GM20000 (cell line): ENCODE measurements at places on chromosomes 5 and 9.

DNA sequence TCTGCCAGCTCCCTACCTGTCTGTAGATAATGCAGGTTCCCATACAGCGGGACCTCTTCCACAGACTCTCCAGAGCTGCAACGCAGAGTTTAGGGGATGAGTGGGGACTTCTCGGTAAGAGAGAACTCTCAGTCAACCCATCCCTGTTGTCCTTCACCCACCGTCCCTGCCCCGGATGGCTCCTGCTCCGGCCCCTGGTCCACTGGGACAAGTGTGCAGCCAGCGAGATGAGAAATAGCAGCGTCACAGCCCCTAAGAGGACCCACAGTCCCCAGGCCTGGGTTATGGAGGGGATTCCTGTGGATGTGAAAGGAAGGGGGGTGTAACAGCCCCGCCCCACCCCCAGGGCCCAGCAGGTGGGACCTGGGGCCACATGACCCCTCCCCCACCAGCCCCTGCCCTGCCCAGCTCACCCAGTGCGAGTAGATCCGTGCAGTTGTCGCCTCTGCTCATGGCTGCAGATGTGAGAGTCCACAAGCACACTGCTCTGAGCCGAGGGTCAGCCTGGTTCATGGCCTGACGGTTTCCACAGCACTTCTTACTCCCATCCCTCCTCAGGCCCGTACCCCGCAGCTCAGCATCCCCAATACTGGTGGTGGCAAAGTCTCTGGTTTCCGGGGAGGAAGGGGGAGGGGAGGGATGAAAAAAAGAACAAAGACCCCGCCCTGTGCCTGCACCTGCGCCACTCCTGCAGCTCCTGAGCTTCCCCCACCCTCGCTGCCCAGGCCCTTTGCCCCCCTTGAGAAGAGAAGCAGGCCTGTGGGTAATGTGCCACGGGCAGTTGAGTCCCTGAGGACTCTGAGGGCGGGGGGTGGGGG lies at the start of gene SIT1:
Gene SIT1, minus strand, starts transcription at position 591 of the 818 bp plus-strand sequence. Its CDS starts 78 bp downstream, at position 513.
- peak; percentile 65 for DNase-seq

- DNase-seq = peak; percentile 41
These were observed 29.9 kb downstream of the TUT7 start for GRCh38 chr9:86324308-86324707.

GRCh38 chr5:122367456-122367855 lies 55.4 kb downstream of the SNCAIP start:
- no peak for DNase-seq

DNA sequence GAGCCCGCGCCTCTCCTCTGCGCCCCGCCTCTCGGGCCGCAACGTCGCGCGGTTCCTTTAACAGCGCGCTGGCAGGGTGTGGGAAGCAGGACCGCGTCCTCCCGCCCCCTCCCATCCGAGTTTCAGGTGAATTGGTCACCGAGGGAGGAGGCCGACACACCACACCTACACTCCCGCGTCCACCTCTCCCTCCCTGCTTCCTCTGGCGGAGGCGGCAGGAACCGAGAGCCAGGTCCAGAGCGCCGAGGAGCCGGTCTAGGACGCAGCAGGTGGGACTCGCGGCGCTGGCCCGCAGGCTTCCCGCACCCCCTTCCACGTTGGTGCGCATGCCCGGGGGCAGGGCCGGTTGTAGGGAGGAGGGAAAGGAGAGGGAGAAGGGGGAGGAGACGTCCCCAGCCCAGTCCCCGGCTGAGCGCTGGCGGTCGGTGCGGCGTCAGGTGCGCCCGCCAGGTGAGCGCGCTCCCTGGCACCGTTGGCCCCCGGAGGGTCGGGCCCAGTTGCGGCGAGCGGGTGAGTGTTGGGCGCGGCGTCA lies at the start of gene OCLN:
Gene OCLN, plus strand, starts transcription at position 400 of the 532 bp plus-strand sequence. CDS start 11,455 bp downstream, outside the sequence.
- peak; percentile 80 for DNase-seq

DNA sequence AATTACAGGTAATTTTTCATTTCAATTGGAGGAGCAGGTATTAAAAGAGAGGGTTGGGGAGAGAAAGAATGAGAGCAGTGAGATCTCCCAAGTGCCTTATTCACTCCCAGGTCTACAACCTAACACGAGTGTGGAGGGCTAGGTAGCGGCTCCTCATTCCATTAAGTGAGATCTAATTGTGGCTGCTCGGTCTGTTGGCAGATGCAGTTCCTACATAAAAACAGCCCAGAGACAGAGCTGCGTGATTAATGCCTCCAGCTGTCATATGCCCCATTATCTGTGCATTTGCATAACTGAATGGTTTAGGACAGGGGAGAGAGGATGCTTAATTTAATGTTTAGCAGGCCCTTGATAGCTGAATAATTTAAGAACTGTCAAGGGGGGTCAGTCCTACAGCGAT lies 100.5 kb downstream of the PSAT1 start:
- no peak for DNase-seq

DNA sequence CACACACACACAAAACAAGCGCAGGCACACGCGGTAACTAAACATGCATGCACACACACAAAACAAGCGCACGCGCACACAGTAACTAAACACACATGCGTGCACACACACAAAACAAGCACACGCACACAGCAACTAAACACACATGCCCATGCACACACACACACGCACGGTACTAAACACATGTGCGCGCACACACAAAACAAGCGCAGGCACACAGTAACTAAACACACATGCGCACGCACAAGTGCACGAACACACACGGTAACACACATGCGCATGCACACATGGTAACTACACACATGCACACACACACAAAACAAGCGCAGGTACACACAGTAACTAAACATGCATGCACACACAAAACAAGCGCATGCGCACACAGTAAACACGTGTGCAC lies 19.9 kb upstream of the SLC6A3 start:
- no peak for DNase-seq

DNA sequence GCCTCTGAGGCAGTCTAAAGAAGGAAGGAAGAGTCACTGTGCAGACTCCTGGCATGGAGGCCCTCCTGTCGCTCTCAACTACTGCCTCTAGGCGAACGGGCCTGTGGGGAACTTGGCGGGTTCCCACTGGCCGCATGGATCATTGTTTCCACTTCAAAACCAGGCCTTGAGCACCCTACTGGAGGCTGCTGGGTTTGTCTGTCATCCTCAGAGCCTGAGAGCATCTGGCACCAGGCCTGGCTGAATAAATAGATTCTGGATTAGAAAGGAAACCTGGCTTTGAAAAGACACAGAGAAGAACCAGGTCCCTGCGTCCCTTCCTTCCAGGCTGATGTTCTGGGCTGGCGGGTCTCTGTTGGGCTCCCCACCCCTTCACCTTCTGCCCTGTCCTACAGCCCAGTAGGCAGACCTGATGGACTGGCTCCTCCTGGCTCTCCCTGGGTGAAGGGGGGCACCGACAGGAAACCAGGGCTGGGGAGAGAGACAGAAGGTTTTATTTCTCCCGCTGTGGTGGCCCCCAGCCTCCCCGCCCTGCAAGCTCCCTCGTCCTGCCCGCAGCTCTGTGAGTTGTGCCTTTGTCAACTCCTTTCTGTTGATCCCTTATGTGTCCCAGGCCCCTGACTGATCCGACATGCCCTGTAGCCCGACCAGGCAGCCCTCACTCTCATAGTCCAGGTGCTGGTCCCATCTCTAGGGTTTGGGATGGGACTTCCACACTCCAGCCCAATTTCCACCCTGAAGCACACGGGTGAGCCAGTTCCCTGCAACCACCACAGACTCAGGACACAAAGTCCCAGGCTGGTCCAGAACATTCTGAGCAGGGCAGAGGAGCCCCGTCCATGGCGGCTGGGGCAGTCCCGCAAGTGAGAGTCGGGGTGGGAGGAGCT lies 50.1 kb downstream of the ADAMTS2 start:
- no peak for DNase-seq

- no peak for DNase-seq
These were observed 818.8 kb upstream of the WWC1 start for GRCh38 chr5:167472566-167473108.

GRCh38 chr9:95087659-95088242 lies 229.8 kb downstream of the FANCC start:
- peak; percentile 55 for DNase-seq

GRCh38 chr5:142820447-142820846 lies 50.3 kb downstream of the ARHGAP26 start:
- no peak for DNase-seq

DNA sequence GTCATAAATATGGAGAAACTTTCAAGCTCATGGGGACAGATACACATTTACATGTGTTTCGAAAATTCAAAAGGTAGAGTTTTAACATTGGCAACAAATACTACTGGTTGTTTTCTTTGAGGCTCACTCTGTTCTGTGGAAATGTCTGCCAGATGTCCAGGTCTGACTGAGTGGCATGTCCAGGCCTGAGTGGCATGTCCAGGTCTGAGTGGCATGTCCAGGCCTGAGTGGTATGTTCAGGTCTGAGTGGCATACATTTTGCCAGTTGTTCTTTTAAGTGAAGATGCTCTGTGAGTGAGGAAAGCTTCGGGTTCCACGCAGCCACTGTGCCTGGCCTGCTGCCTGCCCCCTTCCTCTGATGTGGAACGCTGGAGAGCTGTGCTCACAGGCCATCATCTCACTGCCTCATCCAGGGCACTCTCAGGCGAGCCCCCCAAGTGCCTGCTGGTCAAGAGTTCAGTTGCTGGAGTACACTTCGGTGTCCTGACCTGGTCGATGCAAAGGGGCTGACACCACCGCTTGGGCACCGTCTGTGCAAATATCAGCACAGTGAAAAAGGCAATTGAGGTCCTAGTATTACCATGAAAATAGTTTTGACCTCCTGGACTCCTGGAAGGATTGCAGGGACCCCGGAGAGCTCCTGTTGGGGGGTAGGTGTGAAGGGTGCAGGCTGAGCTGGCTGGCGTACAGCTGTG lies 89.9 kb downstream of the EHMT1 start:
- no peak for DNase-seq

DNA sequence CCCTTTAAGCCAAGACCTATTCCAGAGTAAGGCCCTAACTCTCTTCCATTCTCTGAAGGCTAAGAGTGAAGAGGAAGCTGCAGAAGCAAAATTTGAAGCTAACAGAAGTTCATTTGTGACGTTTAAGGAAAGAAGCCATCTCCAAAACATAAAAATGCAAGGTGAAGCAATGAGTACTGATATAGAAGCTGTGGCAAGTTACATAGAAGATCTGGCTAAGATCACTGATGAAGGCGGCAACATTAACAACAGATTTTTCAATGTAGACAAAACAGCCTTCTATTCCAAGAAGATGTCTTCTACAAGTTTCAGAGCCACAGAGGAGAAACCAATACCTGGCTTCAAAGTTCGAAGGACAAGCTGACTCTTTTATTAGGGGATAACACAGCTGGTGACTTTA lies 1143.4 kb downstream of the CDH12 start:
- no peak for DNase-seq

GRCh38 chr9:70052768-70053167 lies 9.1 kb downstream of the MAMDC2 start:
- DNase-seq = no peak

GRCh38 chr9:115393976-115394775 lies 276.2 kb upstream of the TNC start:
- no peak for DNase-seq

GRCh38 chr5:87729781-87730180 lies 317.1 kb upstream of the CCNH start:
- DNase-seq = no peak

DNA sequence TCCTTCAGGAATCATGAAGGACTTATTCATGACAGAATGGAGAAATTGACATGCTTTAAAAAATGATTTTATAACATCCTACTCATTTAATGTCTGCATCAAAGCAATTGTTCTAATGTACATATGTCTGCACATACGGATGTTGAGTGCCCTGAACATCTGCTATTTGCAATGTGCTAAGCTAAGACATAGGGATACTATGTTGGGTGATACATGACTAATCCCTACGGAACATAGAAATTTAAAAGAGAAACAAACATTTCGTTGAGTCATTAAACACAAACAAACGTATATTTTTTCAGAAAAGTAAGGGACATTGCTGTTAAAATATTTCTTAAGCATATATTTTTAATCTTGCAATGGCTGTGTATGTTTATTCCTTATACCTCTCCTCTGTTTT lies 686.5 kb upstream of the ADAMTS16 start:
- no peak for DNase-seq
